ENCODE measurements at places on chromosomes 2 and 18.

- no peak for DNase-seq
These were observed 42.7 kb downstream of the EPHA4 start for GRCh38 chr2:221529177-221529942.

GRCh38 chr2:20925265-20925889, 102.5 kb upstream of the LDAH start:
- no peak for DNase-seq

DNA sequence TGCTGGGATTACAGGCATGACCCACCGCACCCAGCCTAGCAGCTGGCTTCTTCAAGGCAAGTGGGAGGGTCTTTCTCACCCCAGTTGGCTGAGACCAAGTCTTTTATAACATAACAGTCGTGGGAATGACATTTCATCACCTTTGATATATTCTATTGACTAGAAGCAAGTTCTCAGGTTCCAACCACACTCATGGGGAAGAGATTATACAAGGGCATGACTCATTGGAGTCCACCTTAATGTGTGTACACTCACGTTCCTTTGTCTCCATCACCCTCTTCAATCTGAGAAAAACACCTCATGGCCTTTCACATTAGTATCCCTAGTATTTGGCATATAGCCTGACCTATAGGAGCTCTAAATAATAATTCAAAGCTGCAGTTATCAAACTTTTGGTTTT, 2.8 kb upstream of the BBS5 start:
- no peak for DNase-seq

DNA sequence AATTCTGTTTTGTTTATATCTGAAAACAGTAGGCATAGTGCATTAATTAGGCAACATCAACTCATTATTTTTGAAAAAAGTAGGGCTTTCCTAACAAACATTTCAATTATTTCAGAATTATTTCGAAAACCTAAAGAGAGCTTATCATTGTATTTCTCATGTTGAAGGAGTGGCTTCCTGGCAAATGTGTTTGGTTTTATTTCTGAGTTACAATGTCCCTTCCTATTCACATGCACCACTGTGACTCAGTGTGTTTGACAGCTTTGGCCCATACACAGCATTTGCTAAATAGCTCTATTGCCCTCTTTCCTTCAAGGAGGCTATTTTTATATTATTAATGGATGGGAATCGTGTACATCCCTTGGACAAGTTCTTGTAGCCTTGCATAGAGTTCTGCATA, 205.9 kb downstream of the PTGR3 start:
- no peak for DNase-seq

DNA sequence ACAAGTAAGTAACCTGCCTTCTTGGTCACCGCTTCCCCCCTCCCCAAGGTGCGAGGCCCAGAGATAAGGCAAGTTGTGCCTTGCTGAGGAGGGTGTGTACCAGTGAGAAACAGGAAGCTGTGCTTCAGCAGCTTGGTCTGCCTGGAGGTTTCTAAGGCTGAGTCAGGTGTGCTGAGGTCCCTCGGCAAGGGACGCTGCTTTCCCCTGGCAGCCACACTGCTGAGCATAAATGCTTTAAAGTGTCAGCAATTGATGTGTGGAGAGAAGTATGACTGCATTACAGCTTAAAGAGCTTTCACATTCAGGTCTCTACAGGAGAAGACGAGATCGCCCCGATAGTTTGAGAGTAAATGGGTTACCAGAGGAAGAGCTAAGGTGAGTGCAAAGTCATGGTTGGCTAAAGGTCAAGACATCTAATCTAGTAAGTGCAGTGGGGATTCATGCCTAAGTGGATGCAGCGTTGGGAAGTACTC, 86.9 kb downstream of the LIMS1 start:
- peak; percentile 58 for DNase-seq

GRCh38 chr2:235215248-235215647, 263.4 kb downstream of the SH3BP4 start:
- DNase-seq: no peak

GRCh38 chr2:26072925-26073768, 39.3 kb downstream of the RAB10 start:
- DNase-seq: no peak

DNA sequence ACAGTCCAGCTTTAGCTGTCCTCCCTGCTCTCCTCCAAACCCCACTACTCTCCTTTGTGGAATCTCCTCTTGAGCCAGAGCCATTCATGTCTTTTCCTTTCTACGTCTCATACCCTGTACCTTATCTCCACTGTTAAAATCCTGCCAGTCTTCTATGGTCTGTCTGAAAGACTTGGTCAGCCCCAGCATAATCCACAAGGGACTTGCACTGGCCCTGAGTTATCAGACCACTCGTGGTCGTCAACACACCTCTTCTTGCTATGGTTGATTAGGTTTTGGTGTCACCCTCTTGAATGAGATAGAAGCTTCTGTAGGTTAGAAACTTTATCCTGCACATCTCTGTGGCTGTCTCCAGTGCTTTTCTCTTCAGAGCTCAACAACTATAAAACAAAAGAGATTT, 56.8 kb downstream of the MYO1B start:
- DNase-seq: no peak

- no peak for DNase-seq
These were observed 2109.8 kb upstream of the CELF4 start for GRCh38 chr18:39675368-39675767.

All from stimulated activated CD4-positive, alpha-beta T cell treated with anti-CD3 and anti-CD28 coated beads, Interleukin-15, amount 100 ng/mL, for 1 hour (primary cell).